ENCODE measurements at places on chromosomes 4 and X.

- no peak for DNase-seq
These were observed 1360.9 kb downstream of the STIM2 start for GRCh38 chr4:28221536-28221935.

- DNase-seq, result no peak
These were observed 32.3 kb downstream of the USP53 start for GRCh38 chr4:119244832-119245231.

DNA sequence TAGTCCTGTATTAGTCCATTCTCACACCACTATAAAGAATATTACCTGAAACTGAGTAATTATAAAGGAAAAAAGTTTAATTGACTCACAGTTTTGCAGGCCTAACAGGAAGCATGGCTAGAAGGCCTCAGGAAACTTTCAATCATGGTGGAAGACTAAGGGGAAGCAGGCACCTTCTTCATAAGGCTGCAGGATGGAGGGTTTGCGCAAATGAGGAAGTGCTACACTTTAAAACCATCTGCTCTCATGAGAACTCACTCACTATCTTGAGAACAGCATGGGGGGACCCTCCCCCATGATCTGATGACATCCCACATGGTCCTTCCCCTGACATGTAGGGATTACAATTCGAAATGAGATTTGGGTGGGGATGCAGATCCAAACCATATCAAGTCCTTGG, 12.1 kb upstream of the MAGEA11 start:
- no peak for DNase-seq

GRCh38 chr4:41814565-41814964, 66.0 kb upstream of the PHOX2B start:
- DNase-seq, result no peak

DNA sequence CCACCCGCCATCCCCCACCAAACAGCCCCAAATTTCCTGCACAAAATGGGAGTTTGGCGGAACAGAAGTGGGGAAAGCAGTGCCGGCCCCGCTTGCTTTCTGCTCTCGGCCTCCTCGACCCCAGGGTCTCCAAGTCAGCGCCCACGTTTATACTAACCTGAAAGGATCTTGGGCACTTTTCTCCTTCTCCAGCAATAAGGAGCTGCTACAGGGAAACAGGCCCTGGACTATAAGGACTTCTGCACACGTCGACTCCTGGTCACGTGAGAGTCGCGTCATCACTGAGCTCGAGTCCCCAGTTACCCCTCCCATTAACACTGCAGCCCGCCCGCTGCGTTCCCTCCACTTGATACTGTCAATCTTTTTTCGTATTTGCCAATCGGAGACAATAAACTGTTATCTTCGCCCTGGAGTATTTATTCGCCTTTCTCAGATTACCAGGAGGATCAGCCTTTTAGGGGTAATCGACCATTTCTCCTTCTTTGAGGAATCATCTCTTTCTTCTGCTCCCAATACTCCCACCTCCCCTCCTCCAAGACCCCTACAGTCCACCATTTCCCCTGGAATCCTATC, at the start of gene TCEAL8:
Gene TCEAL8 (minus strand): TSS at position 235 of the 573 bp plus-strand sequence. CDS start 1,176 bp downstream, outside the sequence.
- peak; percentile 32 for DNase-seq

DNA sequence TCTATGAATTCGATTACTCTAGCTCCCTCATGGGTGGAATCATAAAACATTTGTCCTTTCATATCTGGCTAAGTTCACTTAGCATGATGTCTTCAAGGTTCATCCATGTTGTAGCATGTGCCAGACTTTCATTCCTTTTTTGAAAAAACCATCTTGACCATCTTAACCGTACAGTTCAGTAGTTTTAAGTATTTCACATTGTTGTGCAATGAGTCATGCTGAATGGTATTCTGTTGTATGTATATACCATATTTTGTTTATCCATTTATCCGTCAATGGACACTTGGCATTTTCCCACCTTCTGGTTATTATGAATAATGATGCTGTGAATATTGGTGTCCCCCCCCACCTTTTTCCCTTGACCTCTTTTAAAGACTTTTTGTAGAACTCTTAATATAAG, 72.4 kb upstream of the TLR2 start:
- no peak for DNase-seq

DNA sequence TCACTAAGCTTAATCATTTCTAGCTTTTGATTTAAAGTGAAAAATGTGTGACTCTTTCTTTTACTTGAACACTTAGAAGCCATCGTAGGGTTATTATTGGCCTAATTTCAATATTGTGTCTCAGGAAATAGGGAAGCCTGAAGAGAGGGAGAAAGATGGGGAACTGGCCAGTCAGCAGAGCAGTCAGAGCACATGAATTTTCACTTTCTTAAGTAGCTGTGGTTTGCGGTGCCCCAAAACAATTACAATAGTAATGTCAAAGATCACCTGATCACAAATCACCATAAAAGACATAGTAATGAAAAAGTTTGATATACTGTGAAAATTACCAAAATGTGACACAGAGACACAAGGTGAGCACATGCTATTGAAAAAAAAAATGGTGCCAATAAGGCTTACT, 45.5 kb downstream of the CENPC start:
- no peak for DNase-seq

DNA sequence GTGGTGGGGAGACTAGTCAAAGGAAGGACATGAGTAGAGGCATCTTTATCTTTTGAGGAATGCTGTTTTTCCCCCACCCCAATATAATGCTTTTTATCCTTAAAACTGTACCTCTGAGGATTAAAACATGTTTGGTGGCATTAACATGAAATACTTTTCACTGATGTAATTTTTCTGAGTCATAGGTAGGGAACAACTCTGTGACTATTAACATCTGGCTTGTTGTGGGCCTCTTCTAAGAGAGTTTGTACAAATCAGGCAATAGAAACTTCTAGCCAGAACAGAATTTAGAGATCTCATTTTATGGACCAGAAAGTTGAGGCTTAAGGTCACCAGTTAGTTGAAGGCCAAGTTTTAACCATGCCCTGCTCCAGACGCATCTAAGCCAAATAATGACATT, 207.6 kb downstream of the SOX3 start:
- no peak for DNase-seq

DNA sequence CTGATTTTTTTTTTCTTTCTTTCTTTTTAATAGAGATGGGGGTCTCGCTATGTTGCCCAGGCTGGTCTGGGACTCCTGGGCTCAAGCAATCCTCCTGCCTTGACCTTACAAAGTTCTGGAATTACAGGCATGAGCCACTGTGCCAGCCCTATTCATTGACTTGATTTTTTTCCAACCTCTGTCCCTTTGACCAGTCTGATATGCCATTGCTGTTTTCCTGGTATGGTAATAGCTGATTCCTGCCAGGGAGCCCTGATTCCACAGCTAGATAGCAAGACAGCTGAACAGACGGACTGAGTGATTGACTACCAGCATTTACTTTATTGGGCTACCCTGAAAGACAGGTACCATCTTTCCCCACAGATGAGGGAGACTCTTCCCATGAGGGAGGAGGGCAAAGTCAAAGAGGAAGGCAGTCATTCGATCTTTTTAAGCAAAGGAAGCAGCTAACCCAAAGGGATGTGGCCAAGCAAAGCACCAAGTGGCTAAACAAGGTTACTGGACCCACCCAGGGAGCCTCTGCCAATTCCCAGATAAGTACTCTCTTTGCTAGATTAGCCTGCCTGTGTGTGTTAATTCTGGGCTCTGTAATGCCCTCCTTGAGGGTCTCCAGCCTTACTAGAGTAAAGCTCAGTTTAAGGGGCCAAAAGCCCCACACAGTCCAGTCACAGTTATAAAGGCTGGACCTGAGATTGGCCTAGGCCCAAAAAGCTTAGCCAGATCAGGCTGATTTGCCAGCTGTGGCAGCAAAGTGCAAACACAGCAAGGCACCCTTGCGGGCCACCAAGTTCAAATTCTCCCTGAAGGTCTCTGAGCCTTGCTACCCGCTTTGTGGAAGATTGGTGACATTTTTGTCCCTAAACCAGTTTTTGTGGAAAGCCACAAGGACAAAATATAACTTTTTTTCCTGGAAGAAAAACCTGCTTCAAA, 192.4 kb upstream of the GPC4 start:
- no peak for DNase-seq

DNA sequence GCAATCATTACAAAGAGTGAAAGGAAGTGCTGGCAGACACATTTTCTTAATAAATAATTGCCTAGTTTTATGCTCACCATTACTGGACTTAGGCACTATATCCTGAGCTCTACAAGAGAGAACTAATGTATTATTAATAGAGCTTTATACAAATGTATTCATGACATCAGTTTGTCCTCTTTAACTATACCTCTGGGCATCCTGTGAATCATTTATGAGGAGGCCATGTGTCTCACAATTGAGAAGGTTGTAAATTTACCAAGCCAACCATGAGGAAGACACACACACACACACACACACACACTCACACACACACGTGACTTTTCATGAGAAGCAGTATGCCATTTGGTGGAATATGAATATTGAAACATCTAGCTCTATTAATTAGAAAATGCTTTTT, 728.2 kb downstream of the ARAP2 start:
- DNase-seq, result no peak

DNA sequence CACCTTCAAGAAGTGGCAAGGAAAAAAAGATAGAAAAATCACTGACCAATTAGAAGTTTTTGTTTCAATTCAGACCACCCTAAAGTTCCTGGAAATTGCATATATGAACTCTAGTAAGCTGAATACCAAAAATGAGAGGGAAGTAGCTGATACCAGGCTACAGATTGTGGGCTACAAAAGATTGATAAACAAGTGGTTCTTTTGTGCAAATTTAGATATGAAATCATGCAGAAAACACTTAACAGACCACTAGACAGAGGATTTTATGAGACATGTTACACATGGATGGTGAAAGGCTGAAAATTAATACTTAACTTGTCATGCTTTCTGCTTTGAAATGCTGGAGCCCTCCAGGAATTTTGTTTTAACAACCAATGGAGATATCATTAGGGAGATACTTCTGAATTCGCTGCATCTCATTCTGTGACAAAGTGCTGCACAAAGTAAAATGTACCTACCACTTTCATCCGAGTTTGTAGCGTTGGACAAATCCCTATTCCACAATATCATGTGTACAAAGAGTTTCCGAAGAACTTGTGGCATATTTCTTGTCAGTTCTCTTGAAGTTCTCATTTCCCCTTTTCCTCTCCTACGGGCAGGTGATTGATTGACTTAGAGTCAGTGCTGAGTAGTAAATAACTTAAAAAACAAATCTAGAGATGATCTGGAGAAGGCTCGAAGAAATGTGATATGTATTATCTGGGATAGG, 235.0 kb downstream of the PALLD start:
- DNase-seq, result no peak

GRCh38 chr4:1466034-1466862, 60.0 kb upstream of the NKX1-1 start:
- no peak for DNase-seq

DNA sequence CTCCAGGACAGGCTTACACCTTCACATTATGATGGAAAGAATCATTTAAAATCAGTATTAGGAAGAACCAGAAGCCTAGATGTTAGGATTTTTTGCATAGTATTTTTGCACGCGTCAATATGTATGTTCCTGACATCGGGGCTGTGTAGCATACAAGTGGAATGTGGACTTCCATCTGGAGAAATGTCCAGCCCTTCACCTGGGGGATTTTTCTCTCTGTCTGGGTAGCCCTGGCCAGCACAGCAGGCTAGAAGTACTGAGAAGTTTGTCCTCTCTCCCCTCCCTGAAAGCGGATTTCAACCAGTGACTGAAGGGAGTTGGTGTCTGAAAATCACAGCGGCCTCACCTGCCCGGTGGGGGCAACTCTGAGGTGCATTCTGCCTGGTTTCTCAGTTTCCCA, 10.4 kb upstream of the KLHL8 start:
- DNase-seq, result no peak

DNA sequence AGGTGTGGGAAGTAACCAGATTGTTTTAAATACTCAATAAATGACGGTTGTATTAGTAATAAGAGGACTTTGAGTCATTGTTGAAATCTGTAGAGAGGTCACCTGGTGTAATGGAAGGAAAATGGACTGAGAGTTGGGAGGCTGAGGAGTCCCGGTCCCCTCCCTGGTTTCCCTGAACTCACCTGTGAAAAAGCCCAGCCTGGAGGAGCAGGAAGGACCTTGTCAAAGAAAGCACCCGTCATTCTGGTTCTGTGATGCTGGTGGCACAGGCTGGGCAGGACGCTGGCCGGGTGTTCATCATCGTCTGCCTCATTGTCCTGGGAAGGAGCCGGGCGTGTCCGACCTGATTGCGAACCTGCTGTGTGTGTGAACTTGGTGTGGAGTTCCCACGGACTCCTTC, 70.8 kb downstream of the SORCS2 start:
- no peak for DNase-seq

DNA sequence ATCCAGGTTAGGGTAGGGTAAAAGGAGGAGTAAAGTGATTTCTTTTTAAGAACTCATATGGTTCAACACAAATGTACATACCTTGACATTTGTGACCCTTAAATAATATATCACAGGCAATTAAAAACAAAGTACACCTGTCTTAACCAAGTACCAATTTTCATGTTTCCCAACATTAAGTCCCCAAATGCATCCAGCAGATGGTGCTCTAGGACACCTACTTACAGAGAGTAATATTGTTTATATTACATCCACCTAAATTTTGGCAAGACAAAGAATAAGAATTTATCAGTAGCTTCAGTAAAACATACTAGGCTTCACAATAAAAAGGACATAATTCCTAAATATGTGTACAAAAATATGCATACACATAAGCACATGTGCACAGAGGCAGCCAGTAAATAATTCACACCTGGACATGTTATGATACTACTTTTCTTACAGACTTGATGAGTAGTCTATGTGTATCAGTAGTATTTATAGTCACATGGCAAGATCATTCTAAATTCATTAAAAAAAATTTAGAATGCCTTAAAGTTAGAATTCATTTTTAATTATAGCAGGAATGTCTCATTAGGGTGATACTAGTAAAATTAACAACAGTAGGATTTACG, 219.7 kb downstream of the DCLK2 start:
- peak; percentile 8 for DNase-seq

- DNase-seq, result no peak
These were observed 96.4 kb upstream of the HS3ST1 start for GRCh38 chr4:11525085-11525484.

- DNase-seq, result no peak
These were observed 6.0 kb downstream of the GAGE10 start for GRCh38 chrX:49309401-49309981.

DNA sequence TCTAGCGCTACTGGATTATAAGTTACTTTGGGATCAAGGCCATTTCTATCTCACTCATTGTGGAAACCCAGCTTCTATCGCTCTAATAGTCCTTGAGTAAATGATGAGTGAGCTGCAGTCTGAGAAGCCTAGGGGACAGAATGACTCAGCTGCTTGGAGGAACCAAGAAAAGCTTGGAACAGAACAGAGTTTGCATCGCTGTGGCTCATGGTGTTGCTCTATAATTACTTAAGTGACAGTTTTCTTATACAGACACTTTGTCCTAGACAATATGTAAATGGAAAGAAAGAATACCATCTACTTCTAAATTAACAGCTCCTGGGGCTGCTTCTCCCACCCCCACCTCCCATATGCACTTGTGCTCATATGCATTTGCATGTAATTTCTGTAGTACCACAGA, 156.9 kb downstream of the SLIT2 start:
- DNase-seq, result no peak

- no peak for DNase-seq
These were observed 240.7 kb upstream of the ATP6AP2 start for GRCh38 chrX:40340116-40340515.

Measured in activated CD4-positive, alpha-beta T cell treated with anti-CD3 and anti-CD28 coated beads for 24 hours (primary cell).